ENCODE measurements at places on chromosomes 5 and 9.
A peak's percentile ranks its signal among the peaks of the same experiment; 100 is the strongest.

GRCh38 chr5:82793808-82794419 is 283.3 kb downstream of the TMEM167A start:
- peak; percentile 13 for DNase-seq

DNA sequence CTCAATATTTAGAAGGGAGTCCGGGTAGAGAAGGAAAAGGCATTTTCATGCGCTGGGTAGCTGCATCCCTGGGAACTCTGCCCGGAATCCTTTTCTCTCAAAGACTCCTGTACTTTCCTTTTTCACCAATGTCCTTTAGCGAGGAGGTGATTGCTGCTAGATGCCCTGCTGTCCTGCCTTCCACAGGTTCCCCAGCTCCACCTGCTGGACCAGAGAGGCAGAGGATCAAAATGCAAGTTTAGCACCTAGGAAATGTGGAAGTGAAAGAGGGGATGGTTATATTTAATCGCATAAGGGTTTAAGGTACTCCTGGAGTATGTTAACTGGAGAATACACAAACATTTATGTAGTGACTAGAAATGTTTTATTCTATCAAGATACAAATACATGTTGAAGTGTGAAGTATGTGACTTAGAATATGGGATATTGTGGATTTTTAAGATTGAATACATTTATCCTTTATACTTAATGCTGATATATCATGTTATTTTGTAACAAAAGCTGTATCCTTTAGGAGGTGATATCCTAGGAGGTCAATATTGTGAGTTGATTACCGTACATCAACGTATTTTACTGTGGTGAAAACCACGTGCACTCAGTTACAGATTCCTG is 145.7 kb downstream of the ARHGAP26 start:
- DNase-seq: no peak

- no peak for DNase-seq
These were observed 290.8 kb upstream of the MPDZ start for GRCh38 chr9:13570068-13570974.

DNA sequence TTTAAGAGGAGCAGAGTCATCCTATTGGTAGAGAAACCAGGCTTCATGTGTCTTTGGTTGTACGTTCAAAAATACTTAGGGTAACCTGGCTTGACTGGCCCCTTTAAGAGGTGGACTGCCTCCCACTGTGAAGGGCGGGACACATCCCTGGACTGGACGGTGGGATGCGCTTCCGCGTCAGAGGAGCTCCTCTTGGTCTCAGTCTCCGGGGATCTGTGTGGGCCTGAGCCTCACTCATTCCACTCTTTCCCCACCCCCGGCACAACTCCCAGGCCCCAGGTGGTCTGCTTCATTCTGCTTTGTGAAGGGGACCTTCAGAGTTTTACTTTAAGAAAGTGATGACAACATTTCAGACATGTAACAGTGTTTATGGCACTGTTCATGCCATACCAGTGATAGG is 601.1 kb downstream of the IRX1 start:
- DNase-seq: no peak

DNA sequence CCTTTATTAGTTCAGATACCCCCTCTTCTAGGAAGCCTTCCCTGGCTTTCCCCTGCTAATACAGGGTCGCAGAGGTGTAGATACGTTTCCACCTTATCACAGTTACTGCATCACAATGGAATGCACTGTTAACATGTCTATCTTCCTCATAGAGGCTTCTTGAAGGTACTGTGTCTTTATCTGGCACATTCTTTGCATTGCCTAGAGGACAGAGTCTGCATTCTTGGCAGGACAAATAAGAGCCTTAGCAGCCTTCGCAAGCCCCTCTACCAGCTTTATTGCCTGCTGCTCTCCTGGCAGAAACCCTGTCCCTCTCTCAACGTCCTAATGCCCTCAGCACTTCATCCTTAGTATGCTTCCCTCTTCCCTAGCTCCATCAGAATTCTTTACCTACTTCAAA is 31.6 kb downstream of the SLC1A3 start:
- DNase-seq: no peak

DNA sequence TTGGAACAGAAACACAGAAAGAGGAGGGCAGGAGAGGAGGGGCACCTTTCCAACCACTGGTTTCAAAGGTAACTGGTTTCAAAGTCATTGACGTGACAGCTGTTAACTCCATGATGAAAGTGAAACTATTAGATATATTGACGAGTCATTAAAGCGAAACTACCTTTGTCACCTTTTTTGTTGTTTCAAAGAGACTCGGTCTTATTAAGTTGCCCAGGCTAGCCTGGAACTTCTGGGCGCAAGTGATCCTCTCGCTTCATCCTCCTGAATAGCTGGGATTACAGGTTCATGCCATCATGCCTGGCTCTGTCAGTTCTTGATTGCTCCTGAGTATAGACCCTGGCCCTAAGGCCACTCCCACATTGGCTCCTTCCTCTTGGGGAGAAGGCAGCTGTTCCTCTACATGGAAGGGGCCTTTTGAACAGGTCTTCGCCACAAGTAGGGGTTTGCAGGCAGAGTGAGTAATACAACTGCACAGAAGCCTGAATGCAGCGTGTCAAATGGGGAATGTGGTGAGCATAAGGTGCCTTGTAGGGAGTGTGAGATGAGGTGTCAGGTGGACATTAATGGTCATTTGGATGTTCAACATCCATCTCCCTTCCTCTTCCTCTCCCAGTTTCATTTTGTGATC is 3.4 kb upstream of the F12 start:
- DNase-seq: no peak

GRCh38 chr9:438961-439768 is 224.5 kb downstream of the DOCK8 start:
- no peak for DNase-seq

GRCh38 chr9:94900222-94901018 is 173.9 kb downstream of the AOPEP start:
- no peak for DNase-seq

GRCh38 chr9:33265211-33265865 is 489 bp downstream of the CHMP5 start:
- DNase-seq: no peak

DNA sequence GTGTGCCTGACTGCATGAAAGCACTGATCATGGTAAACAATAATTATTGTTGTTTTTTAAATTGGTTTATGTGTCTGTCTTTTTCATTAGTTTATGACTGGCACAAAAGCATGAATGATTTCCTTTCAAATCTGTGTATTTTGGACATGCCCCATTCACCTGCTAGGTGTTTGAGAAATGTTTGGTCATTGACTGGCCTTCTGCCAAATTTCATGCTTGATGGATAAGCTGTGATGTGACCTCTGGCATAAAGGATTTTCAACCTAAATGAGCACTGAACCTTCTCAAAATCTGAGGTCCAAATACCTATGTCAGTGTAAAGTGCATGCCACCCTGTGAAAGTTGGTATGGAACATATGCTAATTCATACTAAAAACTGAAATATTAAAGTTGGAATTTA is 204.5 kb downstream of the BRINP1 start:
- no peak for DNase-seq

- DNase-seq: peak; percentile 7
These were observed 98.4 kb downstream of the FNBP1 start for GRCh38 chr9:129944506-129945116.

DNA sequence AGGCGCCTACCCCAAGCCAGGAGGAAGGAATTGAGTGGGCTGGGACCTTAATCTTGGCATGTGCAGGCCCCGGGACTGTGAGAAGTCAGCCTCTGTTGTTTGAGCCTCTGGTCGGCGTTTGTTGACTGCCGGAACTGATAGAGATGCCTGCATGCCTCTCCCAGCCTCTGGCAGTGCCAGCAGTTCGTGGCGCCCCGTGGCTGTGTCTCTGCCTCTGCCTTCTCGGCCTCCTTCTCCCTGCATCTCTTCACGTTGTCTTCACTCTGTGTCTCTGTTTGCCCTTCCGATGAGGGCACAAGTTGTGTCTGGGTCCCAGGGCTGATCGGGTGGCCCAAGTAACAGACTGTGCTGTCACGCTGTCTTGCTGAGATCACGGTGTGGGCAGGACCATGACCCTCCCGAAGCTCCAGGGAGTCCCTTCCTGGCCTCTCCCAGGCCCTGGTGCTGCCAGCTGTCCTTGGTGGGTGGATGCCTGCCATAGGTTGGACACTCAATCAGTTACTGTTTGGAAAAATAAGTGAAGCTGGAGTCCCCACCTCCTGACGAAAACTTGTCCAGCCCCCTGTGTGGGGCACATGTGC is 133.5 kb upstream of the LPCAT1 start:
- DNase-seq: no peak

DNA sequence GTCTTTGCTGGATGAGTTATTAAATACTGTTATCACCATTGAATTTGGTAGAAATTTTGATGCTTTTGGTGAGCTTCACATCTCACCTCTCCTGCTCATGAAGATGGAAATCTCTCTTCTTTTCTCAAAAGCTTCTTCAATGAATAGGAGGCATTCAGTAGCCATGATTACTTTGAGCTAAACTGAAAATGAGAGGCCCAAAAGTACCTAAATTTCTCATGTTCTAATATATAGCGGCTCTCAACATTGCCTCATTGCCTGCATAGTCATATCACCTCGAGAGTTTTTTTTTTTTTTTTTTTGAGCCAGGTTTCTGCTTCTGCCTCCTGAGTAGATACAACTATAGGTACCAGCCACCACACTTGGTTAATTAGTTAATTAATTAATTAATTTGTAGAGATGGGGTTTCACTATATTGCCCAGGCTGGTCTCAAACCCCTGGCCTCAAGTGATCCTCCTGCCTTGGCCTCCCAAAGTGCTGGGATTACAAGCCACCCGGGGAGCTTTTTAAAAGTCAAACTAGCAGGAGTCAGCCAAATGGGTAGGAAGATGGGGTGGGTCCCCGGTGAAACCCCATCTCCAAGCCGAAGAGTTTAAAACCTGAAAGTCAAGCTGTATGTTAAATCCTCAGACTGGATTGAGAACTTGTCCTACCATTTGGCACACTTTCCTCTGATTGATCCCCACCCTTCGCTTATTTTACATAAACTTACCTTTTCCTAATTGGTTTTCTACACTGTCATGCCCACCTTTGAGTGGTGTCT is 169.0 kb downstream of the DOCK2 start:
- DNase-seq: no peak

GRCh38 chr9:137447722-137448601 is 6.8 kb upstream of the ENTPD8 start:
- no peak for DNase-seq

- no peak for DNase-seq
These were observed 6.9 kb downstream of the TRIM41 start for GRCh38 chr5:181229996-181230395.

- no peak for DNase-seq
These were observed 14.6 kb upstream of the LAMC3 start for GRCh38 chr9:130994135-130995085.

DNA sequence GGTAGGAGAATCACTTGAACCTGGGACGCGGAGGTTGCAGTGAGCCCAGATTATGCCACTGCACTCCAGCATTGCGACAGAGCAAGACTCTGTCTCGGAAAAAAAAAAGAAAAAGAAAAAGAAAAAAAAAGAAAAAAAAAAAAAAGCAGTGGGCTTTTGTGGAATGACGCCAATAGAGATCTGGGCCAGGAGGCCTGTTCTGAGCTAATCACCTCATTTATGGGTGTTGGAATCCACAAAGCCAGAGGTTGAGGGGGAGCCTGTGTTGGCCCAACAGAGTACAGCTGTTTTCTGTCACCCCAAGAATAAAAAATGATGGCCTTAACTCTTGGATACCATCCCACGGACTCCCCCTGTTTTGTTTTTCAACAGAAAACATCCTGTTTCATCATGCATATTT is 18.5 kb downstream of the OSTF1 start:
- no peak for DNase-seq

- DNase-seq: no peak
These were observed 1.0 kb downstream of the CSNK1A1 start for GRCh38 chr5:149550268-149550583.

DNA sequence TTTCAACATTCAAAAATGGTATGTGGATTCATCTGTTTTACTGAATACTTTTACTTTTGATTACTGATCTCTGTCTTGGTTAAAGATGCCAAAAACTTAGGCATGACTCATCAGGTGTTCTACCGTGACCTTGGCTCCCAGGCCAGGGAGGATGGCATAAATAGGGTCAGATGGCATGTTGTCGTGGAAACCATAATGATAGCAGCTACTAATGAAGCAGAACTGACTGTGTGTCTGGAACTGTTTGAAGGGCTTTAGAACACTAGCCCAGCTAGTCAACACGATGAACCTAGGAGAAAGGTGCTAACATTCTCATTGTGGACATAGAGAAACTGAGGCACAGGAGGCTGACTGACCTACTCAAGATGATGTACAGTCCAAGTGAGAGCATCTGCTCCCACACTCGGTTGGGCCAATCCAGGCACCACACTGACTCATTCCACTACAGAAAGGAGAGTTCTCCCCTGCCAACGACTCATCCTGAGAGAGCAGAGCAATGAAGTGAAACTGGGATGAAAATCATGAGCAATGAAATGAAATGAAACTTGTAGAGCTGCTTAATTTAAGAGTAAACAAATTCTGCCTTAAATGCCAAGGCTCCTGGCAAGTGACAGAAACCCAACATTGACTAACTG is 116.0 kb downstream of the TENT4A start:
- no peak for DNase-seq

DNA sequence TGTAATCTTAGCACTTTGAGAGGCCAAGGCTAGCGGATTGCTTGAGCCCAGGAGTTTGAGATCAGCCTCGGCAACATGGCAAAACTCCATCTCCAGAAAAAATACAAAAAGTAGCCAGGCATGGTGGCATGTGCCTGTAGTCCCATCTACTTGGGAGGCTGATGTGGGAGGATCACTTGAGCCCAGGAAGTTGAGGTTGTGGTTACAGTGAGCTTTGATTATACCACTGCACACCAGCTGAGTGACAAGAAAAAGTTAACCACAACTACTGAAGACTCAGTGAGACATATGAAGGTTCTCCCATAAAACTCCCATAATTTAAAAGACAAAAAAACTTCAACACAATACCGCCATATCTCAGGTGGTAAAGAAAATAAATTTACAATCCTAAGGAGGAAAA is 98.0 kb downstream of the NR6A1 start:
- no peak for DNase-seq

DNA sequence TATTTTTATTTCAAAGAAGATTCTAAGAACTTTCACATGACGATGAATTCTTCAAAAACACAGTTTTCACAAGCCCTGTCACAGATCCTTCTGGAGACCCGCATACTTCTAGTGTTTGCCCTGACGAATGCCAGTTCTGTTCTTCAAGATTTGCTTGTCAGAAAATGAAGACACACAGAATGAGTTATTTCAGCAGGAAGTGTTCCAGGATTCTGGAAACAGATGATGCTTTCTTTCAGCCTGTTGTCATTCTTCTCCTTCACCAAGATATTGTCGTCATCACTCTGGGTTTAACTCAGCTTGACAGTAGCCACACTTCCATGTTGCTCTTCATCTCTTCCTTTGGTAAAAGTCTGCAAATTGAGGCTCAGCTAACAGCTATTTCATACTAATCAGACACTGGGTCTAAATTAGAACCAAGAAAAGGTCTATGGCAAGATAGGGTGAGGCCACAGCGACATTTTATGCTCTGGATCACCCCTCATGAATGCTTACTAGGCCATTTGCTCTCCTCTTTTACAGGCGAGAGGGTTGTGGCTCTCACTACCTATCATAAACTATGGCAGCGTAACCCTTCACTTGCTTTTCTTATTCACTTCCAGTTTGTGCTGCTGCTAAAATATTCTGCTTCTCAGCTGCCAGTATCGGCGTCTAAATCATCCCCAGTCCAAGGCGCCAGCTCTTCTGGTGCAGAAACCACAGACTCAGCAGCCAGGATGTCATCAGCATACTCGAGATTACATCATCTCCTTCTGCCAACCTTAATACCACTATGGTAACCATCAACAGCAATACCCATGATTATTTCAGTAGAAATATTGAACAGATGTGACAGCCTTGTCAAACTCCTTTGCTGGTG is 159.6 kb upstream of the TBCA start:
- no peak for DNase-seq

GRCh38 chr5:152527358-152528052 is 122.4 kb upstream of the NMUR2 start:
- DNase-seq: no peak

All from activated CD8-positive, alpha-beta memory T cell treated with anti-CD3 and anti-CD28 coated beads for 1 hour (primary cell).